Sciatic nerve (tissue), 2 donors: ENCODE measurements at places on chromosomes 13 and 19. TPM values are rescaled to one million over a fixed set of nuclear protein-coding genes. Genes with fewer than 3 reads are reported as not detected.

- no peak for DNase-seq
Measured at GRCh38 chr19:57720878-57721277, 6.5 kb downstream of the ZNF671 start.

Gene LIG4
- 8.5 TPM for total RNA-seq

DNA sequence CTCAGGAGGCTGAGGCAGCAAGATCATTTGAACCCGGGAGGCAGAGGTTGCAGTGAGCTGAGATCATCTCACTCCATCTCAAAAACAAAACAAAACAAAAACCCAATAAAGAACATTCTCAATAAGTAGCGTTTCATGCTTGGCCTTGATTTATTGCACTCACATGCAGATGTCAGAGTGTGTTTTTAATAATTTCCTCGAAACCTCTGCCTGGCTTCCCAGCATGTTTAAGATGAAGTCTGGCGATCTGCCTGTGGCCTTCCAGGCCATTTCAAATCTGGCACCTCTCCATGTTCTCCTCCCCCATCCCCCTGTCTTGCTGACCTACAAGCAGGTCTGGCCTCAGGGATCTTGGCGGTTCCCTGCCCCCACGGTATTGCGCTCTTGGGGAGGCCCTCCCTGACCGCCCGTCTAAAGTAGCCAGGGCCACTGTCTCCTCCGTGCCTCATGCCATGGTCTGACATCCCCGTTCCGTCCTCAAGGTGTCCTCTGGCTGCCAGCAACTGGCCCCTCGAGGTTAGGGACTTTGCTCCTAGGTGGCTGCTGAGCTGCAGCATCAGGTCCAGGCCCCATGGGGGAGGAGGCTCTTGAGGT lies 1.6 kb downstream of the WDR88 start:
- no peak for DNase-seq

Gene ATXN8OS
- not detected for total RNA-seq

DNA sequence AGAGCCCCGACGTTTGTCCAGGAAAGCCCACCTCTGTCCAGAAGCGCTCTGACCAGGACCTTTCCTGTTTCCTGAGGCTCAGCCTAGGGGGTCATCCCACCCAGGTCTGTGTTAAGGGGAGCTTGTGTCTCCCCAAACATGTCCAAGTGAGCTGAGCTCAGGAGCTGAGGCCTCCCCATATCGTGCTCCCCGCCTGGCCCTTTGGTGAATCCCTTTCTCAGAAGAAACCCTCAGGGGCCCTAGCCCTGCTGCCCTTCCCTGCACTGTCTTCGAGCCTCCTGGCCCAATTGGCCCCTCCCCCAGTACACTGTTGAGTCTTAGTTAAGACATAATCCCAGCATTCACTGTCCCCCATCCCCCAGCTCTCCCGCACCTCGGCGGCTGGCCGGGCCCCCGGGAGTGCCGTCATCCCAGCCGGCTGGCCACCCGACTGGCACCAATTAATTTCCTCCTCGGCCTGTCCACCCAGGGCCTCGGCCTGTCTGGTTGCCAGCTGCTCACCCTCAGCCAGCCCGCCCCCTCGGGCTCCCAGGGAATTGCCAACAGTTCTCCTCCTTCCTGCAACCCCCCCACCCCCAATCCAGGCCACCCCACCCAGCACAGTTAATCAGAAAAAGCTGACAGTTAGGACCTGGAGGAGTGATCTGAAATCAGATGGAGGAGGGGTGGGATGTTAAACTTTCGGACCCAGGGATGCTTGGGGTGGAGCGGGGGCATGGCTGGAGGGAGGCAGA lies 13.6 kb downstream of the IER2 start:
- DNase-seq = peak; percentile 84

- no peak for DNase-seq
Measured at GRCh38 chr19:42683917-42684513, 56.3 kb downstream of the PSG3 start.

- DNase-seq = no peak
Measured at GRCh38 chr13:53112522-53112921, 83.9 kb downstream of the OLFM4 start.

DNA sequence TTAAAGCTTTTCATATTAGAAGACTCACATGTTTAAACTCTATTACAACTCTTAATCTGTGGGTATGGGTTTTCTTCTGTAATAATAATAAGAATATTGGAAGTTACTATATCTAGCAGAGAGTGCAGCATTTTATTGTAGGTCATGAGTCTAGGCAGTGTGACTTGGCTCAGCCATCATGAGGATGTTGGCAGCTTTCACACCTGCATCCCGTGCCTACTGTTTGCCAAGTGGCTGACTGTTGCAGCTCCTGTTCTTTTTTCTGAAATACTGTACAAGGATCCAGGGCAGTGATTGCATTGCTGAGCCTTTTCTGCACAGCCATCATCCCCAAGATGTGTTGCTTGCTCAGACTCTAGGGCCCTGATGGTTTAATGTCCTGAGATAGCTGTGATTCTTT lies 47.4 kb downstream of the MTUS2 start:
- DNase-seq = no peak

Gene BABAM1
- total RNA-seq = 66.6 TPM

DNA sequence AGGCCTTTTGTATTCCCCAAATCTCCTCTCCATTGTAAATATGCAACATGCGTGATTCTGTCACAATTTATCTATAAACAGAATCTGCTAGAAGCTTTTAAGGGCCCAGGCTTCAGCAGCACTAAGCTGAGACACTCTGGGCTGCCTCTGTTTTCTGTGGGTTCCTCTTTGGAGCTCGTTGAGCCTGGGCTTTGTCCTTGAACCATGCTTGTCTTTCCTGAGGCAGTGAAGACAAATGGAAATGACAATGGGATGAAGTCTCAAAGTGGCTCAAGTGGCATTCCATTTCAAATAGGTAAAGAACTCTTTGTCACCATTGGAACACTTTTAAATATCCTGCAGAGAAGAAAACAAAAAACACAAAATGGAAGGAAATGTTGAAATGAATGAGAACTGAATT lies 40.3 kb downstream of the RASL11A start:
- DNase-seq = no peak

- no peak for DNase-seq
Measured at GRCh38 chr13:44449999-44450821, 76.6 kb downstream of the SERP2 start.

- no peak for DNase-seq
Measured at GRCh38 chr13:75375329-75375728, 106.6 kb downstream of the TBC1D4 start.

- DNase-seq = no peak
Measured at GRCh38 chr19:4369109-4369887, 25.9 kb downstream of the MPND start.

Gene ATP1A3
- total RNA-seq = 0.18 TPM

Gene PRR20B
- not detected for total RNA-seq

- DNase-seq = no peak
Measured at GRCh38 chr13:98390086-98390715, 186.7 kb downstream of the STK24 start.

GRCh38 chr19:48933382-48933932 lies at the start of gene DHDH:
Gene DHDH (plus strand): TSS chr19:48933699. CDS start chr19:48933722, 23 bp downstream.
- peak; percentile 81 for DNase-seq

Gene CCDC106
- total RNA-seq = 14.0 TPM

- no peak for DNase-seq
Measured at GRCh38 chr13:45529758-45530157, 65.0 kb downstream of the COG3 start.

- no peak for DNase-seq
Measured at GRCh38 chr13:41827507-41828213, 133.2 kb downstream of the VWA8 start.

Gene ZNF415
- 12.6 TPM for total RNA-seq

Gene RABAC1
- 133 TPM for total RNA-seq

Gene OVOL3
- not detected for total RNA-seq

DNA sequence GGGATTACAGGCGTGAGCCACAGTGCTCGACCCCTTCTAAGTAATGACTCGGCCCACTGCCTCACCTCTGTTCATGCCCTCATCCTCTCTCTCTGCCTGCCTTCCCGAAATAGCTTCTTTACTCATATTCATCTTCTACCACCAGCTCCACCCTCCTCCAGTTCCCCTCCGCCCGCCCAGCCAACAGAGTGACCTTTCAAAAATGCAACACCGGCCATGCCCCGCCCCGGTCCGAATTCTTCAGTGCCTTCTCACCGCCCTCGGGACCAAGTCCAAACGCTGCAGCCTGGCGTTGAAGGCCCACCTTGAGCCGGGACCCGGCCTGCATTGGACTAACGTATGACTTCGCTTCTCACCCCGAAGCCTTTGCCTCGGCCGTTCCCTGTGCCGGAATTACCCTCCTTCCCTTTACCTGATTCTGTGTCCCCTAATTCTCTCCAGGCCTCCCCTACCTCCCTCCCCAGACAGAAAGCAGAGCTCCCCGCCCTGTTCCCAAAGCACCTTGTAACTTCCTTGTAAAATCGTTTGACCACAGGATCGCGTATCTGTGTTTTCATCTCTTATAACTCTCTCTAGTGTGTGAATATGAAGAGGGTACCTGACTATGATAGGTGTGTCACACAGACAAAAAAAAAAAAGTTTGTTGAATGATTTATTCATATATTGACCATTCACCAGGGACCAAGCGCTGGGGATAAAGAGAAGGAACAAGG lies 8.1 kb upstream of the MUC16 start:
- DNase-seq = no peak
